Inflammatory macrophage (primary cell): ENCODE measurements at places on chromosomes 11 and 22.

GRCh38 chr11:72373163-72373562 lies 61.2 kb downstream of the CLPB start:
- no peak for DNase-seq

DNA sequence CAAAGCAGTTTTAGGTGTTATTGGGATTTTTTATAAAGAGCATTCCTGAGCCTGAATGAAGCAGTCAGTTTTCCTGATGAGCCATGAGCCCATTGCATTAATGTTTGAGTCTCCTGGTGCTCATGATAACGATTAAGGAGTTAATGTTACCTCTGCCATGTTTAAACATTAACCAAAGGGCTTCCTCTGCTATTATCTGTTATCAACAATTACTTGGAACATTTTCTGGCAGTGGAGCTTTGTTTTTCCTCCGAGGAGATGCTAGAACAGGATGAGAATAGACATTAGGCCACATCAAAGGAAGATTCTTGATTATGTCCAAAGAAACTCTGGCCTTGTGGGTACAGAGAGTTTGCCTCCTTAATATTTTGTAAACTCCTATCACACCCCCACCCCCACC lies 49.9 kb downstream of the ZNRF3 start:
- no peak for DNase-seq

GRCh38 chr11:62435846-62436660 lies 17.2 kb downstream of the SCGB1A1 start:
- peak; percentile 72 for DNase-seq

DNA sequence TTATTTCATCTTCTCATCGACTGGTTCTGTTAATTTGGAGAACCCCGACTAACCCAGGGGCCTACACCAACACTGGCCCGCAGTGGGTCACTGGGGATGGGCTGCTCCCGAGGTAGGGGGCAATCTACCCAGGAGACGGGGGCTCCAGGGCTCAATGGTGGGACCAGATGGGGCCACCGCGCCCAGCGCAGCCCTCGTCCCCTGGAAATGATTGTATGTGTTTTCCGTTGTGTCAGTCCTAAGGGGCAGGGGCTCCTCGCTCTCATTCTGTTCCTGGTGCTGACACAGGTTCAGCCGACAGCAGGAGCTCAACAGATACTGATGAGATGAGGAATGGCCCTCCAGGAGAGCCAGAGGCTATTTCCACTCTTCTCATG lies 20.7 kb downstream of the A4GALT start:
- no peak for DNase-seq

DNA sequence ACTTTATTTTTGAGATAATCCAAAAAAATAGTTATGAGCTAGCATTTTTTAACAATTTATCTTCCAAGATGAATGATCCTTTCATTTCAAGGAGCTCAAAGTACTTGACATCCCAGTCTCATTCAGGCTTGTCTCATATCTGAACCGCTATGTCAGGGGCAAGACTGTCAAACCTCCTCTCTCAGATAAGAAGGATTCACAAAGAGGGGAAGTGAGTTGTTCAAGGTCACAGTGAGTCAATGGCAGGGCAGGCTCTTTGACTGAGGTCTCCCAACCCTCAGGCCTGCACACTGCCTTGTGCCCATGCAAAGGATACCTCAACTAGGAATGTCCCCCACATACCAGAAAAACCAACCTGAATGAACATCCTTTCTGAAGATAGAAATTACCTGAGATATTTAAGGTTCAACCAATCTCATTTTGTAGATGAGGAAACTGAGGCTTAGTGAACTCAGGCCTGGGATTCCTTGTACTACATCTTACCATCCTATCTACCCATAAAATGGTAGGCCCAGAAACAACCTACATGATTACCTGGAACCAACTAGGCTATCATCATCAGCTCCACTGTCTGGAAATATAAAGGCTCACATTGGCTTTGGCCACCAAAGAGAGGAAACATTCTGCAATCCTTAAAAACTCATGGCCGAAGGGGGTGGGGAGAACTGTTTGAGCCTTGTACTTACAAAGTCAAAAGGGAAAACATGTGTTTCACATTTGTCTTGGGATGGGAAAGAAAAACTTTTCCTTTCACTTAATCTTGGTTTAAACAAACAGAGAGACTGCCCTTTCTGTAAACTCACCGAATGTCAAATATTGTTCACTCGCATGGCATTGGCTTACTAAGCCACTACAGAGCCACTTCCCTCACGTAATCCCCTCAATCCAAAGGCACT lies 51.1 kb downstream of the LIF start:
- peak; percentile 41 for DNase-seq

DNA sequence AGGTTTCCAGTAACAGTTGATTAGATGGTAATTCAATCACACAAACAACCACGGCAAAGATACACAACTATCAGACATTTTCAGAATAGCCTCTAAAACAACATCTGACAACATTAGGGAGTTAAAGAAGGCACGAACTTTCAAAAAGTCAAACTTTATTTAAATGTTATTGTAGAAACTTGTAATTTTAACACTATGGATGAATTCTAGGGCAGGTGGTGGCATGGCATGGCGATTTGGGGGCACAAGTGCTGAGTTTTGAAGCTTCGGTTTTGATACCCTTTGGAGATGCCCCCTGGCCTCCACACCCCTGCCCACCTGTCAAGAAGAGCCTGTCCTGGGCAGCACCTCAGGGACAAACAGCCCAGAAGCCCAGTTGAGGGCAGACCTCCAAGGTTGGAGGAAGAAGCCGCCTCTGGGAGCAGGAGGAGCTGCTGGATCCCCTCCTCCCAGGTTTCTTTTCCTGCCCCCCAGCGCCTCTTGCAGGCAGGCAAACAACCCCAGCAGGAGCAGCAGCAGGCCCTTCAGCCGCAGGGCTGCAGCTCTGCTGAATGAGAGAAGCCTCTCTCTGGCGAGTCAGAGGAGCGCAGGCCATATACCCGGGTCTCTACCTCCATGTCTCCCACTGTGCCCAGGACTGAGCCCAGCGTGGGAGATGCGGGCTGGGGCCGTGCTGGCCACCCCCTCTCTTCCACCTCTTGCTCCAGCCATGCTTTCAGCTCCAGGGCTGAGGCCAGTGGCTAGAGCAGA lies 102.1 kb upstream of the IGLL5 start:
- DNase-seq: no peak

DNA sequence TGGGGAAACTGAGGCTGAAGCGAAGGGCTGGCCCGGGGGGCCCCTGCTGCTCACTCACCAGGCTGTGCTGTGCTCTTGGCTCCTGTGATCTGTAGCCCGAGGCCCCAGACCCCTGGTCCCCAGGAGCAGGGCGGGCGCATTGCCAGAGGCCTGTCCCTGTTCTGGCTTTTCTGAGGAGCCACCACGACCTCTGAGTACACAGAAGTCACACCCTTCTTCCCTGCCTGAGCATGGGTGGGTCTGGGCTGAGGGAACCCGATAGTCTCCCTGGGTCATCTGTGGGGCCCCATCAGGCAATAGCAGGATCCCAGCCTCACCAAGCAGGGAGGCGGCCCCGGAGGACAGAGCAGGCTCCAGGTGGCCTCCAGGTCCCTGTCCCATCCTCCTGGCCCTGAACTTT lies 5.1 kb downstream of the CASTOR1 start:
- no peak for DNase-seq

DNA sequence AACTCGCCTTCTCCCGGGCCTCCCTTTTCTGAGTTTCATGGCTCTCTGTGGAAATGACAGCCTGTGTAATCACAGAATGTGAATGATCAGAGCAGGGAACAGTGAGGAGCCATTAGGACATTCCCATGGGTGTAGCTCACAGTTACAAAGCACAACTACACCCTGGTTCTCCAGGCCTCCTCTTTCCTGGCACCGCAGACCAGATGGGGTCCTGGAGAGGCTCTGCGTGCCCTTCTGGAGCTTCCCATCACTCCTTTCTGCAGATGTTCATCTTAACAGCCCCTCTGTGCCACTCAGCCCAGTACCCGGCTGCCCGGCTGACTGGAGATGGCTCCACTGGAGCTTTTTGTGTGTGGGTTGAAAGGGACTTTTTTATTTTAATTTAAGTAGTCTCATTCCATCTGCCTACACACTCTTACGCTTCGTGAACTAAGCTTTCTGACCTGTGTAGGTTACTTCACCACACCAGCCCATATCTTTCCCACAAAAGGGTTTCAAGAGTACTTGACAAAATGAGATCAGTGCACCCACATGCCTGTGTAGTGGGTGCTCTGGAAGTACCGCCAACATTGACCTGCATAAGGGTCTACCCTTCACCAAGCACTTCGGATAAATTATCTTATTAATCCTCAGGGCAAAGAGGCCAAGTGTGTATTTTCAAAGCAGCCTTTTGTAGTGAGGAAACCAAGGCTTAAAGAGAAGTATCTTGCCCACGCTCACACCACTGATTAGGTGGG lies 29.8 kb downstream of the SREBF2 start:
- DNase-seq: no peak

GRCh38 chr22:43481568-43482317 lies 69.9 kb downstream of the MPPED1 start:
- peak; percentile 42 for DNase-seq

DNA sequence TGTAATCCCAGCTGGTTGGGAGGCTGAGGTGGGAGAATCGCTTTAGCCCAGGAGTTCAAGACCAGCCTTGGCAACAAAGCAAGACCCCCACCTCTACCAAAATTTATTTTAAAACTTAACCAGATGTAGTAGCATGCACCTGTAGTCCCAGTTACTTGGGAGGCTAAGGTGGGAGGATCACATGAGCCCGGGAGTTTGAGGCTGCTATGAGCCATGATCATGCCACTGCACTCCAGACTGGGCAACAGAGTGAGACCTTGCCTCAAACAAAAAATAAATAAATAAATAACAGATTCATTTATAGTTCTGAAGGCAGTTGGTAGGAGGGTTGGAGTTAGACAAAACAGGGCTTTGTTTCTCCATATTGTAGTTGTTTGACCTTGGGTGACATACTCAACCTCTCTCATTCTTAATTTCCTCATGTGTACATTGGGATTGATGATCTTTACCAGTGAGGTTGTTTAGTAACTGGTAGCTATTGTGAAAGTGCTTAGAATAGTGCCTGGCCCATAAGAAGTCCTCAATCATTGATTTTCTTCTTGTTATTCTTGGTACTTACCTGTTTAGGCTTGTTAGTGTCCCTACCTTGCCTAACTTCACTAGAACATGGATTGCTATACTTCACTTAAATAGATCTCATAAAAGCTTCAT lies 79.1 kb downstream of the EMSY start:
- no peak for DNase-seq

DNA sequence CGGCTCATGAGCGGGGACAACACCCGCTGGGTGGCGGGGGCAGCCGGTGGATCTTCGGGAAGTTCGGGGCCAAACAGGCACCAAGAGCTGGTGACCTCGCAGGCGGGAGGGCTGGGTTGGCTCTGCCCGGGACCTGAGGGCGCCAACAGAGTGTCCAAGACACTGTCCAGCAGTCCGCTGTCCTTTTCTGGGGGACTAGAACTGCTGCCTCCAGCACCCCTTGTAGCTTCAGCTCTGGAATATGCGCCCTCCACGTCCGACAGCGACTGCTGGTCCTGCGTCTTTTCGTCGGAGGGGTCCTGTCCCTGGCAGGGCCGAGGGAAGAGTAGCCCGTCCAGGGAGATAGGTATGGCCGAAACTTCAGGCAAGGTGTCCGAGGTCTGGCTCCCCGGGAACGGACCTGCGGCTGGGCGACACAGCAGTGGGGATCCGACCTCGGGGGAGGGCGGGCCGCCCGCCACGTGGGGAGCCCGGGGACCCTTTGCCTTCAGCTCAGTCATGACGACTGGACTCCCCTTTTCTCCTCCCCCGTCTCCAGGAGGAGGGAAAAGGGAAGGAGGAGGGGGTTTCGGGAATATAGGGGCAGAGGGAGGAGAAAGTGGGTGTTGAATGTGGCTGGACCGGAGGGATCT lies 926 bp downstream of the PGR start:
- no peak for DNase-seq

DNA sequence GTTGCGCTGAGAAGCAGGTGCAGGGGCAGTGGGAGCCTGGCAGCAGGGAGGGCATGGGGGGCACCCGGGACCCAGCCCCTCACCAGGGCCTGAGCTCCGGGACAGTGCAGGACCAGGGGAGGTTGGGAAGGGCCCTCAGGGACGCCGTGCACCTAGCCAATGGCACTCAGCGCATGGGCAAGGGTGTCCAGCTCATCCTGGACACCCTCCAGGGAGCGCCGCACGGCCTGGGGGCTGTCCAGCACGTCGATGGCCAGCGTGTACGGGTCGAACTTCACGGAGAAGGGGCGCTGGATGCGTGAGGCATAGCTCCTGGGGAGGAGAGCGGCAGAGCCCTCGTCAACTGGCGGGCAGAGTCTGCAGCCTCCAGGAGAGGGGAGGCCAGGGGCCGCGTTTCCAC lies 3.1 kb upstream of the INS start:
- DNase-seq: no peak

DNA sequence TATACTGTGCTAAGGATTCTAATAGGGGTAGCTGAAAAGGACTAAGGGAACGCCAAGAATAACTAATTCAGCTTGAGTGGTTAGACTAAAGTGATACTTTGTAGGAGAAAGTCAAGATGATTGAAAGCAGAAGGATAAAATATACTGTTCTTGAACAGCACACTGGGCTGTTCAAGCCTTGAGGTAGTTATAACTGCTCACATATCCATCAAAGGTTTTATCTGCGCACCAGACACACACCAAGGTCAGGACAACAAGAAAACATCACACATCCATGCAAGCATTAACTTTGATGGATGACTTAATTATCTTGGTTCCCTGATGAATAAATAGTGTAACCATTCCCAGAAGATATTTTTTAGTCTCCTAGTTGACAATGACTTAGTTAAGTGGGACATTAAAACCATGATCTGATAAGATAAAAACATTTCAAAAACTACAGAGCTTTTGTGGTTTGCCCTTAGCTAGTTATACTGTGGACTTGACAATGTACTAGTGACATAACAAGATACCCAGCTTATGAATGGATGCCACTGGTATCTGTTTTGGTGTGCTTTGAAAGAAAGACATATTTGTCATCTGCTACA lies 728.9 kb downstream of the JRKL start:
- DNase-seq: no peak

- DNase-seq: no peak
Measured at GRCh38 chr11:1442163-1442562, 44.4 kb downstream of the MOB2 start.

GRCh38 chr11:45995342-45995734 lies 72.9 kb downstream of the LARGE2 start:
- no peak for DNase-seq

GRCh38 chr11:61254403-61255025 lies 13.5 kb downstream of the PGA5 start:
- DNase-seq: peak; percentile 72
